ENCODE measurements at places on chromosomes 4 and X.

- peak; percentile 57 for DNase-seq
Measured at GRCh38 chr4:114040319-114041116, 61.1 kb upstream of the ARSJ start.

- DNase-seq: no peak
Measured at GRCh38 chr4:2901186-2901585, 57.5 kb downstream of the ADD1 start.

- peak; percentile 50 for DNase-seq
Measured at GRCh38 chr4:145804116-145804515, 124.2 kb downstream of the C4orf51 start.

DNA sequence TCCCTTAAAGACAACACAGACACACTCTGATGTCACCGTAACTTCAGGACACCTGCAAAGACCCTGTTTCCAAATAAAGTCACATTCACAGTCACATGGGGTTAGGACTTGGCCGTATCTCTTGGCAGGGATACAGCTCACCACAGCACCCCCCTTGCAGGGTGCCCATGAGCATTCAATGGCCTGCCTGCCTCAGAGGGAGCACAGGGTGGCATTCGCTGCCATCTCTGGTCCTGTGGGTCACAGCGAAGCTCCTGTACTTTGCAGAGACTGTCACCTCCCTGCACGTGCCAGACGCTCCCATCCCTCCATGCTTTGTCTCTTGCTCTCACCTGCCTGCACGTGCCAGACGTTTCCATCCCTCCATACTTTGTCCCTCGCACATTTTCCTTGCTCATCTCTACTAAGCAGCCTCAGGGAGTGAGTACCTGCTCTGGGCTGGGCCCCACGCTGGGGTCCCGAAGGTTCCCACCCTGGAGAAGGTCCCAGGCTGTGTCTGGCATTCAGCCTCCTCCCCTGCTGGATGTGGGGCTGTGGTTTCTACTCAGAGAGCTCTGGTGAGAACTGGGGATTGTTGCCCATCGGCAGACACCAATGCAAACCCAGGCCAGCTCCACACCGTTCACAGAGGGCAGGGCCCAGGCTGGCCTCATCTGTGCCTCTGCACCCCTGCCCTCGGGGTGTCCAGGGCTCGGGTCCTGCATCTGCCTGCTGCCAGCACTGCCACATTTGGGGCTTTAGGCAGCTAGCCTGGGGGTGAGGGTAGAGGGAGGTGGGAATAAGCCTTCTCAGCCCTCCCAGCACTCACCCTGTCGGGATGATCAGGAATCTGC lies 15.8 kb downstream of the HTRA3 start:
- DNase-seq: no peak

DNA sequence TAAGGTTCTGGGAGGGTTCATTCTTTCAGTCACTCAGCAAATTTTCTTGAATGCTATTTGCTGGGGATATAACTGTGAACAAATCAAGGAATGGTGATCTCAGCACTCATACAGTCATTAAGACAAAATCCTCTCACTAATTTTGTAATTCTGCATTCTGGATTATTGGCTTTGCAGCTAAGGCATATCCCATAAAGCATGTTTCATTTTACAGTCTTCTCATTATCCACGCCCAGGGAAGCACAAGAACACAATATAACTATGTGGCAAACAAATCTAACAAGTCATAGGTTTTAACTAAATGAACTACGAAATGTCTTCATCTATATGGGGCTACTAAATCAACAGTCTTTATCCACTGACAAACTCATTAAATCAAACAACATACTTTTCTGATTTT lies 139.9 kb downstream of the CAMK2D start:
- DNase-seq: no peak

- DNase-seq: no peak
Measured at GRCh38 chr4:78354782-78355181, 196.8 kb upstream of the ANXA3 start.

GRCh38 chrX:69133921-69134542 lies 31.2 kb downstream of the PJA1 start:
- peak; percentile 82 for DNase-seq

- no peak for DNase-seq
Measured at GRCh38 chr4:98891478-98892337, 37.2 kb downstream of the EIF4E start.

- no peak for DNase-seq
Measured at GRCh38 chrX:22974616-22975015, 25.1 kb upstream of the DDX53 start.

- DNase-seq: no peak
Measured at GRCh38 chr4:165198329-165198728, 9.0 kb upstream of the KLHL2 start.

DNA sequence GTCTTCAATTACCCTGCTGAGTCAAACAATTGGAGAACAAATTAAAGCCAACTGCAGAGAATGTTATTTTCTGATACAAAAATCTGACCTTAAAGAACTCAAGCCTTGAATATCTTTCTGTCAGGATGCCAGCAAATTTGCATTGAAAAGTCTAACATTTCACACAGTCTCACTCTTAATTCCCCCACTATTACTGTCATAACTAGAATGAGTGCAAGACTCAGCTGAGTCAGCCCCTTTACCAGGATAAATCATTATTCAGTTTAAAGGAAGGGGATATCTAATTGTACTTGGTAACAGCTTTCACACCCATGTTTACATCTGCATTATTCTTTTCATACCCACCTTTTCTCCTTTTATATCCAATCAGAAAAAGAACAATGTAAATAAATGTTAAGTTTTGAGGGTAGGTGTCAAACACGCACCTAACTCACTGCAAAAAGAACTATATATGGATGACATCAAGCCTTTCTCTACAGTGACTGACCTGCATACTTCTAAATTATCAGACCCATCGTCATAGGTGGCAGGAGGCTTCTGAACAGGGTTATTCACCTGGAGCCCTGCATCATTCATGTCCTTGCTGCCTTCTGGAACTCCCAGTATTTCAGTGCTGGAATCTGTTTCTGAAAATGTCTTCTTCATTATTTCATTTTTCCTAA lies 117.4 kb downstream of the TMA16 start:
- DNase-seq: no peak

- no peak for DNase-seq
Measured at GRCh38 chr4:153510252-153511001, 44.3 kb downstream of the TMEM131L start.

DNA sequence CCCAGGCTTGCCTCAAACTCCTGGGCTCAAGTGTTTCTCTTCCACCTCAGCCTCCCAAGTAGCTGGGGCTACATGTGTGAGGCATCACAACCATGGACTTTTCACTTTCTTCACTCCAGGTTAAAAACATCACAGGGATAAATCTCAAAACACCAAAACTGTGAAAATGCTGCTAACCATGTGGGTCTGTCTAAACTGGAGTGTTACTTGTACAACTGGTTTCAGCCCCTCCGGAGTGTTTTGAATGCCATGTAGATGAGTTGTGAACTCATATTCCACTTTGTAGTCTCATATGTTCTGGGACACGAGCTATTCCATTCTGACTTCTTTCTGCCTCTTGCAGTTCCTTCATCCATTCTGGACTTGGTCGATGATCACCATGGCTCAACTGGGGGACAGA lies 43.0 kb downstream of the PDGFRA start:
- no peak for DNase-seq

GRCh38 chr4:152072001-152072485 lies 311.2 kb upstream of the GATB start:
- DNase-seq: no peak

GRCh38 chr4:113760795-113761619 lies 531 bp downstream of the CAMK2D start:
- DNase-seq: peak; percentile 85

- no peak for DNase-seq
Measured at GRCh38 chrX:46218373-46218772, 326.8 kb downstream of the ZNF674 start.

- peak; percentile 2 for DNase-seq
Measured at GRCh38 chr4:112146502-112146813, 1.2 kb downstream of the FAM241A start.

- DNase-seq: no peak
Measured at GRCh38 chr4:89006307-89006706, 50.7 kb downstream of the FAM13A start.

DNA sequence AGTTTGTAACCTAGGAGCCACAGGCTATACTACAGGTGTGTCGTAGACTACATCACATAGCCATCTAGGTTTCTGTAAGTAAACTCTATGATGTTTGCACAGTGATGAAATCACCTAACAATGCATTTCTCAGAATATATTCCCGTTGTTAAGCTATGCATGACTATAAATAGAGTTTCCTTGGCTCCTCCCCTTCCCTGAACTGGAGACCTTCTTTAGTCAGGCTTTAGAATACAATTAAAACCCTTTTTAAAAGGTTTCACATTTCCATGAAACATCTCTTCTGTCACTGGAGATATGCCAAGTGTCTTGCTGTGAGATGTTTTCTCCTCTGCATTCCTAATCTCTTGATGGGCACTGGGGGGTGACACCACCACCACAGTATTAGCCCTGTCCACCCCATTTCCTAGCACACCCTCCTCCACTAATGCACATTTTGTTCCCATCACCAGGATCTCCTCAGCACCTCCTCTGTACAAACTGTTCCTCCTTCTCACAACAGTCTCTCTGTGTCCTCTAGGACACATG lies 334.6 kb upstream of the CPEB2 start:
- DNase-seq: peak; percentile 13
